ENCODE measurements at places on chromosomes 1 and 21.
A peak's percentile ranks its signal among the peaks of the same experiment; 100 is the strongest.

DNA sequence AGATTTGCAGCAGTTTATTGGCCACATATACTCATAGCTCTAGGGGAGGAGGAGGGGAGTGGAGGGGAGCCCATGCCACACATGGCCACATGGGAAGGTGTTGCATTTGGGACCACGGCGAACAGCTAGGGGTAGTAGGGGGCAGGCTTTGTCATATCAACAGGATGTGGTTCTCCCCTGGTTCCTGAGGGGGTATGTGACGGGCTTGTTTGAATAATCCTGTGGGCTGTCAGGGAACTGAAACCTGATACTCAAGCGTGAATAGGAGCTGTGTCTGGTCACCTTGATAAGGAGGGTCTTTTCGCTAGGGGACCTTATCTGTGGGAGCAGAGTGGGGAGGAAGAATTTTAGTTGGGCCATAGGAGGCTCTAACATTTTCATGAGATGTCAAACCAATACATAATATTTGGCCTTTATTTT lies 264.7 kb downstream of the CTH start:
- peak; percentile 46 for DNase-seq

DNA sequence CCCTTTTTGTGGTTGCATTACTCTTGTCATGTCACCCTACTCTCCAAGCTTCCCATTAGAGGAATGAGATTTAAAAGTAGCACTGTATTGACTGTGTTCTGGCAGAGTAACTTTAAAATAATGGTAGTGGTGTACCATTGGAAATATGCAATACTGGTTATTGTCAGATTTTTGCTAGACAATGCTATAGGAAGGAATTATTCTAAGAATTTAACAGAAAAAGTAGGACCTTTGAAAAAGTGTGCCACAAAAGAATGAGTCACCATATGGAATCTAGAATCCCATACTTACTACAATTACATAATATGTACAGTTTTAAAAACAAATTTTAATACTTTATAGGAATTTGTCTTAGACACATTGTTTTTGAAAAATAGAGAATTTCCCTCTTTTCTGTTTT lies 13.8 kb downstream of the MIER1 start:
- no peak for DNase-seq

DNA sequence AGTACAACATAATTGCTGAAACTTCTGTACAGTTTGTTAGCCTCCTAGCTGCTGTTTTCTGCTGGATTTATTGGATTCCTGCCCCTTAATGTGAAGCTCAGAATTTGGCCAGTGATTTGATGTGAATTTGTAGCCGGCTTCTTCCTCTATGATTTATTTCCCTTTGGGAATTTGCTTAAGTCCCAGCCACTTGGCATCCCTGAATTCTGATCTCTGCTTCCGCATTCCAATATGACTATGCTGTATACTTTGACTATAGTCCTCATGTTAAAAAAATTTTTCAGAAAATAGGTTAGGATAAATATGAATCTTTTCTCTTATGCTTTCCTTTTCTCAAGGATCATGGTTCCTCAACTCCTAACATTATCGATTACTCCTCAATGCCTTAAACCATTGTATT lies 12.4 kb upstream of the LRIF1 start:
- DNase-seq, result no peak

GRCh38 chr21:45408801-45409261 lies 3.9 kb downstream of the COL18A1 start:
- DNase-seq, result no peak

DNA sequence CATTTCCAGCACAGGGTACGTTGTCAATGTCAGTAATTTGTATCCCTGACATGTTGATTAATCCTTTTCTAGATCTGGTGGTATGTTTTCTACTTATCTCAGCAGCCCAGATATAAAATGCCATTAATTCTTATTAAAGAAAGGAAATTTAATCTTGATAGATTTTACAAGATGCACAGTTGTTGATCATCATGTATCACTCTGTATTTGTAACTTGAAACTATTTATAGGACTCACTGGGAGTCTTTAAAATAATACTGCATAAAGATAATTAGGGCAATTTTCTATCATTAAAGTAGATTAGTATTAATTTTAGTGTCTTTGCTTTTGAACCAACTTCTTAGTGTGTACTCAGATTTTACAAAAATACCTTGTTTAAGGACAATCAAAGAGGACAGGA lies 84.9 kb downstream of the GREM2 start:
- no peak for DNase-seq

GRCh38 chr1:160795951-160796383 lies at the start of gene LY9:
LY9 (plus strand) TSS chr1:160796174; CDS start chr1:160796188, 14 bp downstream.
- DNase-seq, result no peak

GRCh38 chr1:11531943-11532342 lies 53.0 kb downstream of the DISP3 start:
- DNase-seq, result no peak

DNA sequence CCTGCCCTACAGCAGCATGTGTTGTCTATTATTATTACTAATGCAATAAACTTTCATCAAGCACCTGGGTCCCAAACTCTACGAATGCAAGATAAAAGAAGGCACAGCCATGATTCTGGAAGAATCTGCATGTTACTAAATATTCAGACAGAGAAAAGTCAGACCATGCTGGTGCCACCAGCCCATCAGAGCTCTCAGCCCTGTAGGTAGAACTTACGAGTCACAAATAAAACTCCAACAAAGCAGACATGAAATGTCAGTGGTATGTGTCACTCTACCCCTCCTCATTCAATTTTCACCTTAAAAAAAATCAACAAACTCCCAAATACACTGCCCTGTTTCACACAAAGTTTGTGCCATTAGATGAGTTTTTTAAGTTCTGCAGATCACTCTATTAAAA lies 62.4 kb upstream of the TIAM1 start:
- no peak for DNase-seq

DNA sequence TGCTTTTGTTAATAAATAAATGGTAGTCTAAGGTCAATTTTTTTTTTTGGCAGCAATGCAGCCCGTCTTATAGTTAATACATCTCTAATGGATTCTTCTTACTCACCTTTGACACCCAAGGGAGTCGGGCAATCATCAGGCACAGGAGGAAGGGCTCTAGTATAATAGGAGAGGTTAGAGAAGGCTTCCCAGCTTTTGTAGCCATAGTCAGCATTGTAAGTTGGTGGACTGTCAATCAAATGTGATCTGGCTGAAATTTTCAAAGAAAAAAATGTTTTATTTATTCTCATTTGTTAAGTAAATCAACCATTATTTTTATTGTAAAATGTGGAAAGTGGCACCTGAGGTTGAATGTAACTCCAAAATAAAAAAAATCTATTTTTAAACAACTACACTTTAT lies 2.1 kb downstream of the PTGS2 start:
- DNase-seq, result no peak

DNA sequence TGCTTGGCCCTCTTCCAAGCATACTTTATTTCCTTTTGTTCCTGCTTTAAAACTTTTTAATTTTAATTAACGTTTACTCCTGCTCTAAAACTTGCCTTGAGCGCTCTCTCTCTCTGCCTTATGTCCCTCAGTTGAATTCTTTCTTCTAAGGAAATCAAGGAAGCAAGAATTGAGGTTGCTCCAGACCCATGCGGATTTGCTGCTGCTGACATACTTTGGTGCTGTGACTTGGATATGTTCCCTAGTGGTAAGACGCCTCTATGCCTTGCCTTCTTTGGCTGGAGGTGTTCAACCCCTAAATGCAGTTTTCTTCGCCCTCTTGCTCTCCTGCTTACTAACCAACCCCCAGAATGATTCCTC lies 148.1 kb downstream of the ADSS2 start:
- no peak for DNase-seq

DNA sequence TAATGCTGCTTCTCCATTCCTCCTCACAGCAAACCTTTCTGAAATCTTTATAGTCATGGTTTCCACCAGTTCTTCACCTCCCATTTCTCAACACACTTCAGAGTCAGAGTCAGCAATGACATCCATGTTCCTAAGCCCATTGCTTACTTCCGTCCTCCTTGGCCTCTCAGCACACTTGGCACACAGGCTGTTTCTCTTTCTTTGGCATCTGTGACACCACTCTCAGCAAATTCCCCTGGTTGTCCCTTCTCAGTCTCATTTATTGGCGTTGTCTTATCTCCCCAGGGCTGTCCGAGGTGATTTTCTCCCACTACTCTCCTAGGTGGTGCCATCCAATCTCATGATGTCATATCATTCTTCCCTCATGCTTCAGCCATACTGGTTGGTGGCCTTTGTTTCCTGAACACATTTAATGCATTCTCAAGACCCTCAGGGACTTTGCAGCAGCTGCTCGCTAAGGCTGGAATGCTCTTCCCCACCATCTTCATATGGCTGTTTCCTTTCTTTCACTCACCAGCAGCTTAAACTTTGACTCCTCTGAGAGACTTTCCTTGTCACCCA lies 3.3 kb upstream of the LGALS8 start:
- no peak for DNase-seq

- DNase-seq, result no peak
Measured at GRCh38 chr1:183303901-183304300, 114.3 kb downstream of the NMNAT2 start.

DNA sequence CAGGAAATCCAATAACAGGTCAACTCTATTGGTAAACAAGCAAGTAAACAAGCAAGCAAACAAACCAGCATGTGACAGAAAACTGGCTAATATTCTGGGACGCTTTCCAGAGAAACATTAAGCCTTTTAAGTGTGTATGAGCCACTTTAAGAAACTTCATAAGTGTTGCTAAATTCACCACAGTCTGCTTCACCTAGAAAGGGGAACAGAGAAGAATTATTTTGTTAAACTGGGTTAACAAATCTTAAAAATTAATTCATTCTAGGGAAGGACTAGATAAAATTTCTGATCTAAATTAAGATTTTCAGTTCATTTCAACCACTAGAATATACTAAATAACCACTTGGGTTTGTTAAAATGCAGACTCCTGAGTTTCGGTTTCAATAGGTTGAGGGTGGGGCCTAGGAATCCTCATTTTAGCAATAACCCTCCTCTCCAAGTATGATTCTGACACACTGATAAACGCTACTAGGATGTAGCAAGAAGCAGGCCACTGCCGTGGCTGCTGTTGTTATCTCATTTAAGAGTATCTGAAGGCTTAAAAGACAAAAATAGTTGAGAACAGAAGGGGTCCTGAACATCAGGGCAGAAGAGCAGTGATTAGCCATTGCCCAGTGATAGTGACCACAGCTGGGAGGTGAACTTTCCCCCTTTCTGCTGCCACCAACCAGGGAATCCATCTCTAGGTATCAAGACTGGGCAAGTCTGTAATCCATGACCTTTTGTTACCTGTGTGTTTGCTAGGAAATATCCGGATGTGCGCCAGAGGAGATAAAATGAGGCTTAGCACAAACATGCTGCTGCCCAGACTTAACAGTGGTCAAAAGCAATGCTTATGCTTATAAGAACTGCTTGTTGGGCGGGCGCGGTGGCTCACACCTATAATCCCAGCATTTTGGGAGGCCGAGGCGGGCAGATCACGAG lies 11.2 kb downstream of the CREG1 start:
- peak; percentile 16 for DNase-seq

DNA sequence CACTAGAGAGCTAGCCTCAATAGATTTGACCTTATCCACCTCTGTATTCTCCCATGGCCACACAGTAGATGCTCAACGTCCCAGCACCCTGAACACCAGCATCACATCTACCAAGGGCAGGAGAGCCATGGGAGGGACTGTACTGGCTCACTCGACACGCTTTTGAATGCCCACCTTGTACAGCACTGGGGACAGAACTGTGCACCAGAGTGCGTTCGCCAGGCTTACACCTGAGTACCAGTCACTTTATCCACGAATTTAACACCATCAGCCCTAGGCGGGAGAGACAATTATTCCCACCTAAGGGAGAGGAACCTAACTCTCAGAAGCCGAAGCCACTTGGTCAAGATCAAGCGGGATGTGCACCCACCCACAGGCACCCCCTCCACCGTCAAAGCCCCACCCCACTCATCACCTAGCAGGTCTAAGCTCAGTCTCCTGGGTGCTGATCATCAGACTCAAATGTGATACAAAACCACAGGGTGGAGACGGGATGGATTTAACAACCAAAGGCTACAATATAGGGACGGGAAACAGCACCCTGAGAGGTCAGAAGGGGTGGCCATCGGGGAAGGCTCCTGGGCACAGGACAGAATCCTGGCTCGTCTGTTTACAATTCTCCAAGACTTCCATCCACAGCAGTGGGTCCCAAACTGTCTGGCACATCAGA lies 110.5 kb downstream of the GLIS1 start:
- no peak for DNase-seq

- no peak for DNase-seq
Measured at GRCh38 chr21:46199436-46200373, 15.4 kb upstream of the SPATC1L start.

DNA sequence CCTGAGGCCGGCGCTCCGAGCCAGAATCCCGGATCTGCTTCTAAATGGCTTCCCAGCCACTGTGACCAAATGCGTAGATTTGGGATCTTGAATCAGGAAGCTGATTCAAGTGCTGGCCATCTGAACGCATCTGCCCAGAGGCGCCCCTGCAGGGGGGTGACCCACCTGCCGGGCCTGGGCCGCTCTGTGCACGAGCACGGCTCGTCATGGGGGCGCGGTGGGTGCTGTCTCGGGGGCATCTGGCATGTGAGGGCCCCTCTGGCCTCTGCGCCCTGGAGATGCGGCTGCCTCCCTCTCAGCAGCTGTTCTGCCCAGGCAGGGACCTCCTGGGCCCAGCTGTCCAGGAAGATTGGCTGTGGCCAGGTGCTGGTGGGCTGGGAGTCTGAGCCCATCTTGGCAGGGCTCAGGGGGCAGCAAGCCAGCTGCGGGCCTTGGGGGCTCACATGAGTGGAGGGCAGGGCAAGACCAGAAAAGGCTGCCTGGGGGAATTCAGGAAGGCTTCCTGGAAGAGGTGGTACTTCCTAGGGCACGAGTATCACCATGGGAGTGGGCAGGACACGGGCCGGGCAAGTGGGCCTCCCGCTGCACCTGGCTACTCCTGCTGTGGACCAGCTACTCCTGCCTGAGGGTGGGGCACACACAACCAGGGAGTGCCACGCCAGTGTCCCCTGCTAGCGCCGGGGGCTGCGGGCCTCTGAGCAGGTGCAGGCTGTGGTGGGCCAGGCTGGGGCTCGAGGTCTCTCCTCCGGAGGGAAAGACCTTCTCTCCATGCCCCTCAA lies 25.1 kb downstream of the PLCH2 start:
- DNase-seq, result no peak

DNA sequence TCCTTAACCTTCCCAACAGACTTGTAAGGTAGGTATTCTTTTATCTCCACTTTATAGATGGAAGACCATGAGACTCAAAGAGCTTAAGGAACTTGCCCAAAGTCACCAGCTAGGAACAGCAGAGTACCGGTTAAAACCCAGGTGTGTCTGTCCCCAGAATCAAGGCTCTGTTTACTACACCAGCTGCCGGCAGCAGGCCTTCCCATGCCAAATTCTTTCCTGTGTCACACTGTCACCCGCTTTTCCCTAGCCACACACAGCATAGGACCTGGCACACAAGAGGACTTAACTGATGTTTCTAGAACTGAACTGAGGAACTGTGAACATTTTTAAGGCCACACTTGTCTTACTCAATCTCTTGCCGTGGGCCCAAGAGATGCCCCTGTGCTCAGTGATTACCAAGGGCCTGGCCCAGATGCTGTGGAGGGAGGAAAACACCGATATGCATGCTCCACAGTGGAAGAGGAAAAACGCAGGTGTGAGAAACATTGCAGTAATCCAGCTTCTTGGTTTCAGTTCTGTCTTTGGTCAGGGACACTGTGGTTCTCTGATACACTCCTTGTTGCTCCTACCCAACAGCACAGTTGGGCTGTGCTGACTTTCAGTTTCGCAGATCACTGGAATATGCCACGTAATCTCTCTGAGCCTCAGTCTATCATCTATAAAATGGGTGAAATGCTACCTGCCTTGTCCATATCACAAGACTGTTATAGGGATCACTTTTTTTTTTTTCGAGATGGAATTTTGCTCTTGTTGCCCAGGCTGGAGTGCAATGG lies 13.9 kb upstream of the LY9 start:
- DNase-seq, result no peak

GRCh38 chr1:176983731-176984130 lies 180.8 kb downstream of the ASTN1 start:
- DNase-seq, result peak; percentile 72
